ENCODE measurements at places on chromosomes 11 and 22.

DNA sequence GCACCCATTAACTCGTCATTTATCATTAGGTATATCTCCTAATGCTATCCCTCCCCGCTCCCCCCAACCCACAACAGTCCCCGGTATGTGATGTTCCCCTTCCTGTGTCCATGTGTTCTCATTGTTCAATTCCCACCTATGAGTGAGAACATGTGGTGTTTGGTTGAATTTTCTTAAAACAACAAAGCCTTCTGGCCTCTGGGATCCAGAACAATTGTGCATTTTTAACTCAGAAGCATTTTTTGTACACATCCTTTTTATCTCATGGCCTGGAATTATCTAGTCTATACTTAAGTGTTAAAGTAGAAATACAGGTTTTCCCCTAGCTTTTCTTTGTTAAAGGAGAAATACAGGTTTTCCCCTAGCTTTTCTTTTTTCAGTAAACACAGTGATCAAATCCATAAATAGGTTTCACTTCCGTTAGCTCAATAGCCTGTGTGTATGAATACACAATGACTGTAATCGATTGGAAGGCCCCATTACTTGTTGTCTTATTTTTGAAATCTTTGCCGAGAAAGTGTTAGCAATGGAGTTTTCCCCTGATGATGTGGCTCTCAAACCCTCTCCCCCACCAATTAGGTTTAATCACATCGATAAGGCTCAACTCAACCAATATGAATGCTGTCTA is 125.6 kb upstream of the PITPNB start:
- DNase-seq = no peak

- DNase-seq = no peak
Observed at GRCh38 chr22:19665784-19666672, 48.3 kb upstream of the SEPTIN5 start.

GRCh38 chr22:27011717-27012116 is 354.3 kb downstream of the MIAT start:
- DNase-seq = no peak

DNA sequence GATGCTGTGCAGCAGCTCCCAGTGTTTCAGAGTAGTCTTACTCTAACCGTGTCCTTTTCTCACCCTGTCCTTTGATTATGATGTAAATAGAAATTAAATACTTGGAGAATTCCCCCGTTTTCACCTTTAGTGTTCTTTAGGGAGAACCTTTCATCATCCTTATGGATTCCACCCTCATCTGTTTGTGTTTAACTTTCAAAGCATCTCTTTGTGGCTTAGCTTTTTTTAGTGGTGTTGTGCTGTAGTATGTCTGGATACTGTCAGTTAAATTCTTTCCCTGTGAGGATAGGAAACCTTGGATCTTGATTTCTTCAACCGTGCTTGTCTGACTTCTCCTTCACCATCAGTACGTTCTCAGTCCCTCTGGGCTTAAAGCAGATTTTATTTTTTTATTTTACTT is 48.5 kb downstream of the PPP6R3 start:
- DNase-seq = no peak

- no peak for DNase-seq
Observed at GRCh38 chr11:128161436-128161835, 425.9 kb downstream of the ETS1 start.

GRCh38 chr11:6438979-6439571 is 1.7 kb downstream of the HPX start:
- DNase-seq = peak; percentile 47

DNA sequence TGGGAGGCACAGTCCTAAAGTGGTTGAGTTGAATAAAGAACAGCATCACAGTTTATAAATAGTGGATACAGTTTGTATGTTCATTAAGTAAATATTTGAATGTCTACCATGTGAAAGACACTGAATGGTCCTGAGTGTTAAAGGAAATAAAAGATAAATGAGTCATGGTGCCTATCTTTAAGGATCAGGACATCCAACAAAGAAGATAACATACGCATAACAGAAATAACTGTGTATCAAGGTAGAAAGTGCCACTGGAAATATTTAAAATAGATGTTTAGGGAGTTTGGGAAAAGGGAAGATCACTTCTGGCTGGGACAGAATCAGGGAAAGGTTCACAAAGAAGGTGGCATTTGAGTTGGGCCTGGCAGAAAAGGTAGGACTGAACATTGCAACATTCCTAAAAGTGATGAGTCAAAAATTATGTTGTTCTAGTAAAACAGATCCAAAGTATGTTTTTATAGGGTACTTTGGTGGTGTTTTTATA is 41.5 kb downstream of the CSTPP1 start:
- no peak for DNase-seq

GRCh38 chr11:2671748-2672147 is 28.0 kb downstream of the KCNQ1OT1 start:
- DNase-seq = peak; percentile 6

DNA sequence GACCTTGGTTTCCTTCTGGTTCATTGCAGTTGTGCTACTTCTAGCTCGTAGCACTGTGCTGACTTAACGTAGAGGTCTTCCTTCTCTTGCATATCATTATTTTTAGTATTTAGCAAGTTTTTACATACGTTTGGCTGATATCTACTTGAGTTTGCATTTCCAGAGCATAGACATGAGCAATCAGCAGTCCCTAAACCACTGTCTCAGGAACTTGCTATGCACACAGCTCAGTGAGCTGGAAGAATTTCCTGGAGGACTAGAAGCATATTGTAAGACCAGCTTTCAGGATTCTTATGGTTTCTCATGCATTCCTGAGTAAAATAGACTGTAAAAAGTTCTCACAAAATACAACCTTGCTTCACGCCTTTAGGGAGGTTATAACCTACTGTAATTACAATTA is 226.7 kb upstream of the PDGFD start:
- no peak for DNase-seq

- DNase-seq = no peak
Observed at GRCh38 chr22:29259253-29259899, 8.4 kb downstream of the RHBDD3 start.

- no peak for DNase-seq
Observed at GRCh38 chr22:48091060-48091650, 1328.7 kb downstream of the TBC1D22A start.

DNA sequence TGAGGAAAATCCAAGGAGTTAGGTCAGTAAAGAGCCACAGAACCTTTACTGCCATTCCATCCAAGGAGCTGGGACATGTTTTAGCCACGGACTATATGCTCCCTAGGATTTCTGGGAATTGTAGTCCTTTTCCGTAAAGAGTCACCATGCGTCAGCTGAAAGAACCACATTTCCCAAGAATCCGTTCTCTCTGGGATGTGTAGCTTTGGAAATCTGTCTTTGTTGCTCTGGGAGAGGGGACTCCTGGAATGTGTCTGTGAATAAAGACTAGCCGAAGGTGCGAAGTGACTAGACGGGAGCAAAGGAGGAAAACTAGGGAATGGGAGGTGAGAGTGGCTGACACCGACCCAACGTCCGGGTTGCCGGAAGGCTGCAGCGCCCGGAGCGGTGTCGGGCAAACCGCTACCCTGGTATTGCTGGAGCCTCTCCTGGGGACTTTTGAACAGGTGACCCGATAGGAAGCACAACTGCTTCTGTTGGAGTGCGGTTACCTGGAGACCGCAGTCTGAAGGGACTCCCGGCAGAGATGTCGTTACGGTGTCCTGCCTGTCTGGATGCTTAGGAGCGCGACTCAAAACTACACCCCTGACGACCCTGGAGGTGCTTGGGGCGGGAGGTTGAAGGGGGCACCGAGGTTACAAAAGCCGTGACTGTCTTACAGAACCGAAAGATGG is at the start of gene IFTAP:
Gene IFTAP, plus strand, starts transcription at position 187 of the 674 bp plus-strand sequence. CDS start 15,602 bp downstream, outside the sequence.
- DNase-seq = peak; percentile 32

- DNase-seq = no peak
Observed at GRCh38 chr11:119024430-119025098, 6.0 kb downstream of the TRAPPC4 start.

- DNase-seq = no peak
Observed at GRCh38 chr11:12084256-12084655, 26.1 kb upstream of the MICAL2 start.

DNA sequence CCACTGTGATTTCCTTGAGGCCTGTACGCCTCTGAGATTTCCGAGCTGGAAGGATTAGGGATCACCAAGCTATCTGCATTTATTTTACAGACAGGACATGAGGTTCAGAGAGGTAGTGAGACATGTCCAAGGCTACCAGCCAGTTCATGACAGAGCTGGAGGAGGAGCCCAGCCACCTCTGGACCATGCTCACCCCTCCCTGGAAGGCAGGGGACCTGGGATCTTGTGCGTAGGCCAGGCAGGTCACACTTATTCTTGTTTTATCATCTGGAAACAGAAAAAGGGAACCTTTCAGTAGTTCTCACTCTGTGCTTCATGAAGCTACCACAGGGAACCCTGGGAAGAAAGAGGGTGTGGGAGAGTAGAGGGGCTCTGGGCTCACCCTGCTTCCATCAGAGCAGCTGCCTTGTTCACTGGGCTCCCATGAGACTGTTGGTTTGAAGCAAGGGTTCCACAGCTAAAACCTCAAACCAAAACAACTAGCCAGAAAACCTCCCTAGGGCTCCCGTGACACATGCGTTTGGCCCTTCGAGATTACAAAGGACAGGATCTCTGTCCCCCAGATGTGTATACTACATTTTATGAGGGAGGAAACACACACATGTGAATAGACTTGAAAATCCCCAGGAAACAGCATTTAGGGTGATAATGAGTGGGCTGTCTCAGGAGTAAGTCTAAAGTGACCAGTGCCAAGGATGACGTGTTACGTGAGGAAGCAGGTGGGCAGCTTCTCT is 106.4 kb downstream of the DSCAML1 start:
- DNase-seq = no peak

DNA sequence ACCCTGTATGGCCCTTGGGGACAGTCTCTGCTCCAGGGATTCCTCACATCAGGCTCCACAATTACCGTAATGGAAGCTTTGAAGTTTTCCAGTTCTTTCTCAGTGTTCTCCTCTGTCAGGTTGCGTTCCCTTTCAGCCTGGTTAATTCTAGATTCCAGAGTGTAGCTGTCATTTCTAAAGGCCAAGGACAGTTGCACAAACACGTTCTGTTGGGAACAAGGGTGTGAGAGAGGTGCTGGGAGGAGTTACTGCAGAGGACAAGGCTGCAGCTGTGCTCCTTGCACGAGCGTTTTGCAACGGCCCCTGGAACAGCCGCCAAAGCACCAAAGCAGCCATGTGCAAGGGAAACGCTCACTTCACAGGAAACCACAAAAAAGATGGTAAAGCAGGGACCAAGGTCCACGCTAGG is 35.9 kb upstream of the LYVE1 start:
- no peak for DNase-seq

- DNase-seq = no peak
Observed at GRCh38 chr11:46570790-46571398, 22.9 kb downstream of the AMBRA1 start.

DNA sequence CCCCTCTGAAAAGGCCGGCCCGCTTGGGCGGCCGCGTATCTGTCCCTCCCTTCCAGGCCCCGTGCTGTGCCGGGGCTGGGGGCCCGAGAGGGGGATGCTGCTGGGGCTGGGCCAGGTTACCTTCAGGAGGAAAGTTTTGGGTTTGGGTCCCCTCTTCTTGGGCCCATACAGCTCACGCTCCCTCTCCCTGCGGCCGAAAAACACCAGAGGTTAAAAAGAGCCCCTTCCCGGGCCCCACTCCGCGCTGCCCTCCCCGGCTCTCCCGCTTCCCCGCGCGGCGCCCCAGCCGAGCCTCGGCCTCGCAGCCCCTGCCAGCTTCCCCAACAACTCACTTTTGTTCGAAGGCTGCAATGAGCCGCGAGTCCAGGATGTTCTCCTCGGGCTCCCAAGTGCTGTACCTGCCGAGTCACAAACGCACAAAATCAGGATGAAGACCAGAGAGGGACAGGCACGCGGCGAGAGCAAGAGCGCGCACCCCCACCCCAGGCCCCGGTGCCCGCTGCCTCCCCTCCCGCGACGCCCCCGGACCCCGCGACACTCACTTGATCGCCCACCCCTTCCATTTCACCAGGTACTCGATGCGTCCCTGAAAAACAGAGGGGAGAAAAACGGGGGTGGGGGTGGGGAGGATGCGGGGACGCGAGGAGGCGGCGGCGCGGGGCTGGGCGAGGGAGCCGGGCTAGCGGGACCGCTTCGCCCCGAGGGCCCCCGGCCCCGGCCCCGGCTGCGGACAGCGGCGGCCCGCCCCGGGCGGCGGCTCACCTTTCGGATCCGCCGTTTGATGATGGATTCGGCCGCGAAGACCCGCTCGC is 450 bp downstream of the CBX6 start:
- peak; percentile 55 for DNase-seq

DNA sequence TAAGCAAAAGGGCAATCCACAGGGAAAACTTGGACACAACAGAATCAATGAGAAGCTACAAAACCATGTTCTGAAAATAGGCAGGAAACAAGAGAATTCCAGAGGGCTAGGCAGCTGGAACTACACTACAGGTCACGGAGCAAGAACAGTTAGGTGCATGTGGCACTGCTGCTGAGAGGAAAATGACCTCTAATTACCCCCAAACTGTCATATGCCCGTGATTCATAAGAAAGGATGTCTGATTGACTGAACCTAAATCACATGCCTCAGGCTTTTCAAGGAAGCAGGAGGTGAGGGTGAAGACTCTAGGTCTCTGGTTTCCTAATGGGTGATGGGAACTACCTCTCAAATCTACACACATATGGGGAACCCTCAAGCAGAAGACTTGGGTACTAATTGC is 17.9 kb upstream of the RRAS2 start:
- no peak for DNase-seq

DNA sequence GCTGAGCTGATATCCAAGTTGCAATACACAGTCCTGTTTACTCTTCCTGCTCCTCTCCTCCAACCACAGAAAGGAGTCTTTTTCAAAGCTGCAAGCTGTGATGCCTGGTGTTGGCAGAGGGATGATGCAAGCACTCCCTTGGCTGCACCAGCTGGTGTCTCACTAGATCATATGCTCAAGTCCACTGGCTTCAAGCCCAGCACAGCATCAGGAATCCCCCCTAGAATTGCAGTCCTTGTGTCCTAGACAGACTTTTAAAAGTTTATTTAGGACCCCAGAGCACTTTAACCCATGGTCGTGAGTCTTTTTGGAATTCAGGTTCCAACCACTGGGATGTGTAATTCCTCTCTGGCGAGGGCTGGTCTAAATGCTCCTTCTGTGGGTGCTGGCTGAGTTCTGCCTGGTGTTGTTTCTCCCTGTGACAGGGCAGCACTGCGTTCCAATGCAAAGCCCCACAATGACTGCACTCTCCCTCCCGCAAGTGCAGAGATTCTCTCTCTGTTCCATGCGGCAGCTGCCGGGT is 1.9 kb upstream of the HEPN1 start:
- no peak for DNase-seq

DNA sequence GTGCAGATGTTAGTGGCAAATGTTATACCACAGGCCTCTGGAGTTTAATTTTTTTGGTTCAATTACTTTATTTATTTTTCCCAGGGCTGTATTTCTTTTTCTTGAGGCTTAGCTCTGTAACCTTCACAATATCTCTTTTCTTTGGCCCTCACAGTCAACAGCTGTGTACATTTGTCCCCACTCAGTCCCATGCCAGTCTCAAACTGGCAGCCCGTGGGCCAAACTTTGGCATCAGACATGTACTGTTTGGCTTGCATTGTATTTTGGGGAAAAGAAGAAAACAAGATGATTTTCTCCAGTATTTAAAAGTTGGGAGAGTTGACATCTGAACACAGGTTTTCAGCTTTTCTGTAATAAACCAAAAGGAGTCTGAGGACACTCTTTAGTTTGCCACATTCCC is 87.1 kb downstream of the PRR5L start:
- DNase-seq = no peak

GRCh38 chr11:45756384-45757010 is 48.5 kb upstream of the SLC35C1 start:
- no peak for DNase-seq

- DNase-seq = no peak
Observed at GRCh38 chr11:14614091-14614622, 29.4 kb upstream of the PDE3B start.

GRCh38 chr11:121696931-121697670 is 244.3 kb upstream of the SORL1-AS1 start:
- no peak for DNase-seq

GRCh38 chr22:42326301-42326700 is 55.8 kb upstream of the TCF20 start:
- DNase-seq = no peak

Measured in stimulated activated CD8-positive, alpha-beta memory T cell treated with anti-CD3 and anti-CD28 coated beads, Interleukin-4, amount 100 ng/mL, for 48 hours (primary cell).